AG10803 (cell line): ENCODE measurements at places on chromosomes 12 and 14.

- no peak for DNase-seq
These were observed 27.8 kb downstream of the HIP1R start for GRCh38 chr12:122862872-122863701.

DNA sequence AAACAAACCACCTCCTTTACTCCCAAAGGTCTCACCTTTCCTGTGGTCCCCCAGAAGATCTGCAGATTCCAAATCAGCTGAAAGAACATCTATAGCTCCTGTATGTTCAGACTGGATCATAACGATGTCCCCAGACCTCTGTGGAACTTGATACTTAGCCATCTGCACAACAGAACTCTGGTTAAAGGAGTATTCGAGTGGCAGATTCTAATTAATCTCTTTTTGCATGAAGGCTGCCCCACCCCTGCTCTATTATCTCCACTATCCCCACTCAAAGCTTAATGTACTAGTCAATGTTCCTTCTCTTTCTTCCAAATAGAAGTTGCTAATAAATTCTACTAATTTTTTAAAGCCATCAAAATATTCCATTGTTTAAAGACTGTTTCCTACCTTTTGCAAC, 22.8 kb downstream of the GSTZ1 start:
- no peak for DNase-seq

- peak; percentile 4 for DNase-seq
These were observed 40.1 kb upstream of the WNK1 start for GRCh38 chr12:712172-712863.

GRCh38 chr12:87678453-87678852, 350.7 kb downstream of the C12orf50 start:
- DNase-seq = peak; percentile 2

DNA sequence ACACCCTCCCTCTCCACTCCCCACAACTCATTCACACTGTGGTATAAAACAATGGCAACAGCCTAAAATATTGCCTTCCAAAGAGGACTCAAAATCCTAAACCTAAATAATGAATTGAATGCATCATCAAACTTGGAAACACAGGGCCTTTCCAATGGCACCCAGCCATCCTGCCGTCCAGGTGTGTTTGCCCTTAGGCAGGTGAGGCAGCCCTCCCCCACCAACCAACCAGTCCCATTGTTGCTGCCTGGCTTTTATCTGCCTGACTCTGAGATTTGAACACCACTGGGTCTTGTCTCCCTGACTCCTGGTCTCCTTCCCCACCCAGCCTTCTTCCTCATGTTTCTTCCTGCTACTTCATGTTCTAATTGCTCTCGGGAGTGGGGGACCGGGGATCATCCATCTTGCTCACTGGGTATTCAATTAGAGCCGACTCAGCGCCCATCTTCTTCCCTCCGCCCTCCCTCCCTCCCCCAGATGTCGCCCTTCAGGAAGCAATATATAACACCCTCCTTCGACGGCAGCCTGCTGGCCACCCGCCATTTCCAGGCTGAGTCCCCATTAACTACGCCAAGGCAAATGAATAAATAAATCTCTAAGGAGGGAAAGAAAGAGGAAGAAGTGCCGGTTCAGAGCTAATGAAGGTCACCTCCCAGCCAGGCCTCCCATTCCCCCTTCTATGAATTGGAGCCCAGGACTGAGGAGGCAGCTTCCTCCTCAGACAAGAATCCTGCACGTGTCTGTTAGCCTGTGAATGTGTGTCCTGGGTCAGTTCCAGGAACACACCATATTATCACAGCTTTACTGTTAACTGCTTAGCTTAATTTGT, 36.3 kb upstream of the NTF3 start:
- DNase-seq = no peak

DNA sequence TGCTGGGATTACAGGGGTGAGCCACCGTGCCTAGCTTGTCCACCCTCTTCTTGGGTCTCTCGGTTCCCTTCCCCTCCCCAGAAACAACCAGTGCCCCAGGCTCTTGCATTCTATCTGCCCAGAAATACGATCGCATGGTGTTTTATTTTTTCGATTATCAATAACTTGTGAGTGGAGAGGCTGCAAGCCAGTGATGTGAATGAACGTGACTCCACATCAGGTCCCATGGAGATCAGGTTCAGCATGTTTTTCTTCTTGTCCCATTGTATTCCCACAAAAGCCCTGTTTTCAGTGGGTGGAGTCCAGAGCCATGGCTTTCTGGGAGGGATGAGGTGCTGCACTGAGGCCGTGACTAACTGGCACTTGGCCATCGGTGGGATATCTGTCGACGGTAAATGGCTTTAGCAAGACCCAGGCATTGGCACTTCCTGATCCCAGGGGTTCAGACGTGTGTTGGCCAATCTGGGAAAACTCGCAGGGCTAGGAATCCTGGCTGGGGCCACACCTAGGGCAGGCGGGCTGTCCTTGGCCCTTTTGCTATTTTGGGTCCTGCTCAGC, 12.7 kb upstream of the HNF1A start:
- DNase-seq = no peak

- peak; percentile 83 for DNase-seq
These were observed 8.6 kb downstream of the SLC25A29 start for GRCh38 chr14:100297320-100298300.

DNA sequence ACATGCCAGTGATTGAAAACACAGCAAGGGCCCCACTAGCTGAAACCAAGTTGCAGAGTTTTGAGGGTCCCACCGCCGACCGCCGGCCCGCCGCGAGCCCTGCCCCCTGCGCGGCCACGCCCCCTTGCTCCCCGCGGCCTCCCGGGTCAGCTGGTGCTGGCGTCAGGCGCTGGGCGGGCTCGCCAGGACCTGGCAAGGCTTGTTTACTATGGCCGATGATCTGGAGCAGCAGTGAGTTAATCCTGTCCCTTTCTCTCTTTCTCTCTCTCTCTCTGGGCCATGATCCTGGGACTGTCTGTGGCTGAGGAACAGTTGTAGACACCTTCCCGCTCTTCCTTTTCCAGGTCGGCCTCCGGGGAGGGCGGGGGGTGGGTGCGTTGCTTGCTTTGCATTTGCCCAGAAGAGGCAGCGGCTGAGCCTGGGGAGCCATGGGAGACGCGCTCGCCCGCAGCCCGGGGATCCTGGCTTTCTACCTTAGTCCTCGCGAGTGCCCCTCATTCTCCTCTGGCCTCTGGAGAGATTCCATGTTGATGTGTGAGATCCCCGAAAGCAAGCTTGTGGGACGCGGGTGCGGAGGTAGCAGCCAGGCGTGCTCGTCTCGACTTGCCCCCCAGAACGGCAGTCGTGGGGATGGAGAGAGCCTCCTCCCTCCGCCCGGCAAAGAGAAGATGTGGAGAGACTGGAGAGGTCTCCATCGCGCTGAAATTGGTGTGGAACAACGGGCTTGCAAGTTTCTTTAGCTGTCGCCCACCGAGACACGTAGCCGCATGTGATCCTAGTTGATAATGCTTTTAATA, at the start of gene ABHD4:
ABHD4 (plus strand) TSS at position 202 of the 797 bp plus-strand sequence; CDS start at position 209, 7 bp downstream.
- DNase-seq = peak; percentile 57

GRCh38 chr12:32897687-32898573, 1.4 kb upstream of the PKP2 start:
- DNase-seq = no peak
